Kasumi-1 (cell line): ENCODE measurements at places on chromosomes 2 and 18.

DNA sequence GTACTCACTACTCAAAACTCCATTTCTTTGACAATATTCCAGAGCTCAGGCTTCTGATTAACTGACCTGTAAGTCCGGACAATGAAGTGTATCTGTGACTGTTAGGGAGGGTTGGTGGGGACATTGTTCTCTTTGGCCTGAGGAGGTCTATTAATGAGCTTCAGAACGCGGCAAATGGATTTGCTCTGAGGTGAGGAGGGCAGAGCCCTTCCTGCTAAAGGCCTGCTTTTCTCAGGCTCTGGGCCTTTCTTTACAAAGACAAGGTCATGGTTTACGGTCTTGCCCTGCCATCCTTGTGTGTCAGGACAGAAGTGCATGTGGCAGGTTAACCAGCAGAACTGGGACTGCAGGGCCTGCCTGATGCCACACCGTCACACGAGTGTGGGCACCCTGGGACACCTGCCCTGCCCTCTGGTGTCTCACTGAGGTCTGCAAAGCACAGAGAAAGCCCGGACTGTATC is 7.2 kb downstream of the ALKAL2 start:
- no peak for DNase-seq

- DNase-seq, result no peak
These were observed 2019.4 kb upstream of the PIK3C3 start for GRCh38 chr18:39935598-39935997.

- no peak for DNase-seq
These were observed 18.0 kb downstream of the MALL start for GRCh38 chr2:110097506-110098220.

GRCh38 chr2:225462945-225463344 is 63.4 kb downstream of the NYAP2 start:
- DNase-seq, result no peak

- DNase-seq, result no peak
These were observed 462.6 kb downstream of the EPHA4 start for GRCh38 chr2:221109552-221109951.

DNA sequence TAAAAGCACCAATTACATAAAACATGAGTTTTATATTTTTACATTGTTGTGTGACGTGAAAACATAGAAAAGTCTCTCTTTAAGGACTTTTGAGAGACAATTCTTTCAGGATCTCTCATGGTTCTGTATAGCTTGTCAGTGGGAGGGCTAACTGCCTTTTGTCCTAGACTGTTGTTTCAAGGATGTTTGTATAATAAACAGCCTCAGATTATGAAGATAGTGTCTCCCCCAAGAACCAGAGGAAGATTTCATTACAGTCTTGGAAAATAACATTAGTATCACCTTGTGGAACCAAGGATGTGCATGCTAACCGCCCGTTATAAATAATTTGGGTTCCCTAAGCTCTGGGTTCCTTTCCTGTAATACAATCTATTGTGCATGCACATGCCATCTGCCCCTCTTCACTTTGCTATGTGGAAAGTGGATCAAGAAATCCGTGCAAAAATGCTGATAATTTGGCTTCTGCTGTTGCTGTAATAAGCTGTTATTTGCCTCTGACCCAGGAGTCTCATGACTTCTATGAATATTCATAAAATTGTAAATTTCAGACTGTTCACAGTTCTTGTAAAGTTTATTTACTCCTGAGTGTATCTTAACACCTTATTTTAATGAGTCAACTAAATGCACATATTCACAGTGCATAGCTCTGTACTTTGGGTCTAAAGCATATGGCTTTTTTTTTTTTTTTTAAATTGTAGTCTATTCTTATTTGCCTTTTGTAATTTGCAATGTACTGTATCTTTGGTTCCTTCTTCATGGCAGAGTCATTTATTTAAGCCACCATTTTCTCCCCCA is 265.5 kb downstream of the PTH2R start:
- no peak for DNase-seq

GRCh38 chr2:146312899-146313298 is 1531.9 kb upstream of the ACVR2A start:
- peak; percentile 49 for DNase-seq

DNA sequence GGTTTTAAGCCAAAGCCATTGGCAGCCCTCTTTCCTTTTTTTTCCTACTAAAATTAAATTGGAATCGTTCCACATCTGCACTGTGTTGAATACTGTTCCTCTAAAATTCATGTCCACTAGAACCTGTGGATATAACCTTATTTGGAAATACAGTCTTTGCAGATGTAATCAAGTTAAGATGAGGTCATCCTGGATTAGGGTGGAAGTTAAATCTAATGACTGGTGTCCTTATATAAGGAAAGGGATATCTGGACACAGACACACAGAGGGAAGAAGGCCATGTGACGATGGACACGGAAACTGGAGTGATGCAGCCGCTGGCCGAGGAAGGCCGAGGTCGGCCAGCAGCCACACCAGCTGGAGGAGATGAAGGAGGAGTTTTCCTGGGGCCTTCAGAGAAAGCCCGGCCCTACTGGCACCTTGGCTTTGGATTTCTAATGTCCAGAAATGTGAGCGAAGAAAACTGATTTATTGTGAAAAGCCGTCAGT is 49.4 kb downstream of the LONRF2 start:
- DNase-seq, result no peak

- no peak for DNase-seq
These were observed 120.0 kb upstream of the TMEM200C start for GRCh38 chr18:6015364-6015763.

DNA sequence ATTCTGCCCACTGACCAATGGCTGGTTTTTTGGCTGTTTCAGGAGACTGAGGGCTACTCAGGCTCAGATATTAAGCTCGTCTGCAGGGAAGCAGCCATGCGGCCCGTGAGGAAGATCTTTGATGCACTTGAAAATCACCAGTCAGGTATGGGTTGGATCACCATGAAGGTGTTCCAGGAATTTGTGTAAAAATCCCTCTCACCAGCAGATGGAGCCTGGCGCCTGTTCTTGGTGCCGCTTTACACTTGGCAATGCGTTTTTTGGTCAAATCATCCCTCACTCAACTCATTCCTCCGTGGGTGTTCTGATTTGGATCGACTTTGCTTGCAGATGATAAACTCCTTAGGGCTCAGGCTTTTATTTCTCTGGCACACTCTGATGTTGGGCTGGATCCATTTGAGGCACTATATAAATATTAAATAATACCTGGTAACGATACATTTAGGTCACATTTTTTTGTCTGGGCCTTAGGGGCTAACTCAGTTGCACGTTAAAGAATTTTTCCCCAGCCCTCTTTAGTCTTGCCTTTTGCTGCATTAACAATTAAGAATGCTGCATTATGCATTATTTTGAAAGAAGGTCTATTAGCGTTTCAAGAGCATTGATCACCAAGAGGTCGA is 50.0 kb downstream of the HDHD2 start:
- no peak for DNase-seq

- DNase-seq, result no peak
These were observed 59.7 kb downstream of the DYSF start for GRCh38 chr2:71513096-71513495.

DNA sequence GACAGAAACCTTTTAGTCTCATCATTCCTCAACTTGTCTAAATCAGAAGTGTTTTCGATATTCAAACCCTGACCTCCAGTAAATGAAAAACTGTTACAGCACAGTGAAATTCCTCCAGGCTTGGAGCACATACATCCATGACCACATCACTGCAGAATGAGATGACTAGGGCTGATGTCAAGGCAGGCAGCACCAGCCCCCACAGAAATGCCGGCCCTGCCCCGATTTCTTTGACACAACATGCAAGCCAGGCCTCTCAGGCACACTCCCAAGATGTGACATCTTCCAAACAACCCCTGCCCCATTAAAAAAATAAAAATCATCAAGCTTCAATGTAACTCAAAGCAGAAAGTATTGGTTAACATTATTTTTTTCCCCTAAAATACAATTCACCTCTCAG is 103.3 kb downstream of the CTAGE1 start:
- no peak for DNase-seq

- no peak for DNase-seq
These were observed 48.7 kb downstream of the PKP4 start for GRCh38 chr2:158505448-158505934.
